Naive thymus-derived CD4-positive, alpha-beta T cell (primary cell): ENCODE measurements at places on chromosomes 2 and 18. TPM values are rescaled to one million over a fixed set of nuclear protein-coding genes. Genes with fewer than 3 reads are reported as not detected.

DNA sequence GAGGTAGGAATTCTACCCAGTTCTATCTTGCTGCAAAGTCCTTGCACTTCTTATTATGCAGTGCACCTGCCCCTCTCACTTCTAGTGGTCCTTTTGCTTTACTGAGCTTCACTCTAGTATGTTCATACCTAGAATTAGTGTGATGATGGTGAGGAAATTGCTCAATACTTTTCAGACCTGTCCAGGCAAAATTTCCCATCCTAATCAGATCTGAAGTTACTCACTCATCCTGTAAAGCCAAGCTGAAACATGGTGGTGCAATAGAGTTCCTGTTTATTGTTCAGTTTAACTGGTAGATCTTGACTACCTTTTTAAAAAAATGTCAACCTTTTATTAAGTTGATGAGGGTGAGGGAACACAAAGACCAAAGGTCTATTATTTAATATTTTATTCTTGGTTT lies 12.6 kb upstream of the FIGN start:
- no peak overlapping the region for H3K27ac ChIP-seq
- no peaks in the 10 kb centered on the region for H3K27me3 ChIP-seq
- no peaks in the 10 kb centered on the region for H3K4me1 ChIP-seq
- DNase-seq = no peak
- no peaks in the 10 kb centered on the region for H3K36me3 ChIP-seq

GPR35 gene
- polyA plus RNA-seq = 1.0 TPM

DNA sequence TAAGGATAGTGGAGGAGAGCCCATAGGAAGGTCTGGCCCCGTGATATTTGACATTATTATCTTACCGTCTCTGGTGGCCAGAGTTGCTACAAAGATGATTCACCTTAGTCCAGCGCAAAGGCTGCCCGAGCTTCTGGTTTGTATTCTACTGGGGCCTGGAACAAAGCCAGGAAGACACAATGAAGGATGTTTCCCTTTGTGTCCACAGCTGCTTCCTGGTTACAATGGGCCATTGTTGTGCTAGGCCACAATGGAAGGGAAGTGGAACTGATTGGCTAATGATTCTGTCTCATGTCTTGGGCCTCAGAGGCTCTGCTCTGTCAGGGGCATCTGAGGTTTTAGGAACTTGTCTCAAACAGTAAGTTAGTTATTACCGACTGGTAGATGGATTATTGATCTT lies 132.2 kb downstream of the TDRD15 start:
- H3K27me3 ChIP-seq = no peaks in the 10 kb centered on the region
- H3K4me1 ChIP-seq = no peaks in the 10 kb centered on the region
- H3K36me3 ChIP-seq = no peaks in the 10 kb centered on the region
- H3K27ac ChIP-seq = no peak overlapping the region

DNA sequence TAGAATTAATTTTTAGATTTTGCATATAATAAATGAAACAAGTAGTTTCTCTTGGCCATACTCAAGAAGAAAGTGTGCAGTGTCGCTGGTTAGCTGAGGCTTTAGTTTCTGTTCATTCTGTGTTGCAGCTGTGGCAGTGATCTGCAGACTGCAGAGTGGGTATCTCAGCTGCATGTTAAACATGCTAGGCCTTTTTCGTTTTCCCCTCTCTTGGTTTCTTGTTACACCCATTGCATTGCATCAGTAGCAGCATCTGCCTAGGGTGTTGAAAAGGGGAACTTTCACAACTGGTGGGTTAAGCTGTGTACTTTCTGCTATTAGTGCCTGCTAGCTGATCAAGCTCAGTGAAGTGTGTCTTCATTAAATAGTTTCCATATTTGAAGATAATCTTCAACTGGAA lies 51.3 kb downstream of the ACSL3 start:
- H3K27me3 ChIP-seq = no peaks in the 10 kb centered on the region
- H3K4me1 ChIP-seq = no peaks in the 10 kb centered on the region
- no peaks in the 10 kb centered on the region for H3K36me3 ChIP-seq
- no peak overlapping the region for H3K4me3 ChIP-seq

DNA sequence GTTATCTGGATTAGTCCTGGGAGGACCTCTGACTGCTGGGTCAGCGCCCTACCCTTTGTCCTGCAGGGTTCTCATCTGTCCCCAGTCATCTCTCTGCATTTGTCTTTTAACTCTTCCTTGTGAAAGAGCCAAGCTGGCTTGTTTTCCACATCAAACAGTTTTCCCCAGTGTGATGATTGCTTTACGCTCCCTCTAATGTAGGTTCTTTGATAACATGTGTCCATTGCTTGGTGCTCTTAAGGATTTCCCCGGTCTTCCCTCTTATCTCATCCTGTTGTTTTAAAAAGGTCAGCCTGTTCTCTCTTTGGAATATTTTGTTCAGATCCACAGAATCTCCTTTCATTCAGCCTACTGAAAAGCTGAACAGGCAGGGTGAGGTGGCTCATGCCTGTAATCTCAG lies 792.1 kb upstream of the RAB6C start:
- H3K4me1 ChIP-seq = no peaks in the 10 kb centered on the region
- H3K27me3 ChIP-seq = no peaks in the 10 kb centered on the region
- no peak overlapping the region for H3K27ac ChIP-seq
- no peak overlapping the region for H3K4me3 ChIP-seq
- no peaks in the 10 kb centered on the region for H3K36me3 ChIP-seq

DNA sequence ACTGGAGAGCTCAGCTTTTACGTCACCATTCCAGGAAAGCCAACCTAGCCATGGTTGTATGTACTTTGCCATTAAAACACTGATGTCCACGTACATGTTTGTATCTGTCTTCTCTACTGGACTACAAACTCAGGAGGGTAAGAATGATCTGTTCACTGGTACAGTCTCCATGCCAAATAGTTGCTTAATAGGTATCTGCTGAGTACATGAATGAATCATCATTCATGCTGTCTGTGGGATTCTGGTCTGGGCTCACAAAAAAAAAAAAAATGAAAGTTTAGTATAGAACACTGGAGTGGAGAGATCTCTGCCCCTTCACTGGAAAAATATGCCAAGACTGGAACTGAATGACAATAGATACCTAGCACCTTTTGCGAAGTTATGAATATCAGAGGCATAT lies 102.6 kb upstream of the ITGA4 start:
- H3K4me1 ChIP-seq = no peaks in the 10 kb centered on the region
- no peak overlapping the region for H3K4me3 ChIP-seq
- no peak for DNase-seq
- no peaks in the 10 kb centered on the region for H3K36me3 ChIP-seq

DNA sequence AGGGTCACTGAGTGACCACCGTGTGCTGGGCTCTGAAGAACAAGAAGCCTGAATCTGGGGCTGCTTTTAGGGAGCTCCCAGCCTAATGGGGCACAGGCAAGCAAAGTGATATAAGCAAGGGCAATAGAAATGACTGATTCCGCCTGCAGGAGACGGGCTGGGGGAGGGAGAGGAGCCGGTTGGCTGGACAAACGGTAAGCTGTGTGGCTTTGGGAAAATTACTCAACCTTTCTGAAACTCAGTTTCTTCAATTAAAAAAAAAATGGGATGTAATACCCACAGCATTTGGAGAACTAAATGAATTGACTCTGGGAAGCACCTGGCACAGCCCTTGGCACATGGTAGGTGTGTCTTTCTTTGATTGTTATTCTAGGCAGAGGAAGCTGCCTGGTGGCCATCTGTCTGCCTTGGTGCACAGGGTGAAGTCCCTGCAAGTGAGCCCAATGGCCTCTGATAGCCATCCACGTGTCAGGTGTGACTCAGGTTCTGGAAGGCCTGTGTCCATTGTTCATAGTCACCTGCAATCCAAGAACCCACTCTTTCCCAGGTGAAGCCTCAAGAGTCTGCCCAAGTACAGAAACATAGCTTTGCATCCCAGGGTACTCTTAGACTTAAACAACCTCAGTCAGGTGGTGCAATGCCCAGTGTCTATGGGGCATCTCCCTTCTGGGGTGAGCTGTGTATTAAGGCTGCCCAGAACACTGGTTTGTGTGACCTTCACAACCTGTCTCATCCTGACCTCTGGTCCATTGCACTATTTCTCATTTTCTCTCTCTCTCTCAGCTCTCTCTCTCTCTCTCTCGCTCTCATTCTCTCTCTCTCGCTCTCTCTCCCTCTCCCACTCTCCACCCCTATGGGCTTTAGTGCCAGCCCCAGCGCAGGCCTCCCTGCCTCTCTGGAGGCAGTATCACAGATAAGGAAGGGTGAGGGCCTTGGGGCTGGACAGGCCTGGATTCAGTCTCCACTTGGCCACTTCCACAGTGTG lies 30.0 kb upstream of the NTSR2 start:
- H3K4me1 ChIP-seq = no peaks in the 10 kb centered on the region
- no peak overlapping the region for H3K4me3 ChIP-seq
- no peak overlapping the region for H3K27ac ChIP-seq
- H3K36me3 ChIP-seq = no peaks in the 10 kb centered on the region

DNA sequence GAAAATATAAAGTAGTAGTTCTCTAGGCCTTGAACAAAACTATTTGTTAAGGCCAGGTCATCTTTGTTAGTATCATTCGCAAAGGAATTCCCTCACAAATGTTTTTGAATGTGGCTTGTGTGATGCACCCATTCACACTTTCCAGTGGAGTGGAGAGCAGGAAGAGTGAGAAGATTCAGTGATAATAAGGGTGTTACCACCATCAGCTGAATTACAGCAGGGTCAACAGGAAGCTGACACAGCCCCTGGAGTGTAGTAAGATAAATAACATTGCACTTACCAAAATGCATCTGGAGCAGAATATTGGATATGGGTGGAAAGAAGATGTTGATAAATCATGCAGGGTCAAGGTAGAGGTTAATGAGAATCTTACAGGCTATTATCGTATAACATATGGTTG lies 231.0 kb downstream of the DSC3 start:
- no peak for DNase-seq
- H3K27me3 ChIP-seq = no peaks in the 10 kb centered on the region
- no peaks in the 10 kb centered on the region for H3K4me1 ChIP-seq

TUBB8B gene
- not detected for polyA plus RNA-seq

DNA sequence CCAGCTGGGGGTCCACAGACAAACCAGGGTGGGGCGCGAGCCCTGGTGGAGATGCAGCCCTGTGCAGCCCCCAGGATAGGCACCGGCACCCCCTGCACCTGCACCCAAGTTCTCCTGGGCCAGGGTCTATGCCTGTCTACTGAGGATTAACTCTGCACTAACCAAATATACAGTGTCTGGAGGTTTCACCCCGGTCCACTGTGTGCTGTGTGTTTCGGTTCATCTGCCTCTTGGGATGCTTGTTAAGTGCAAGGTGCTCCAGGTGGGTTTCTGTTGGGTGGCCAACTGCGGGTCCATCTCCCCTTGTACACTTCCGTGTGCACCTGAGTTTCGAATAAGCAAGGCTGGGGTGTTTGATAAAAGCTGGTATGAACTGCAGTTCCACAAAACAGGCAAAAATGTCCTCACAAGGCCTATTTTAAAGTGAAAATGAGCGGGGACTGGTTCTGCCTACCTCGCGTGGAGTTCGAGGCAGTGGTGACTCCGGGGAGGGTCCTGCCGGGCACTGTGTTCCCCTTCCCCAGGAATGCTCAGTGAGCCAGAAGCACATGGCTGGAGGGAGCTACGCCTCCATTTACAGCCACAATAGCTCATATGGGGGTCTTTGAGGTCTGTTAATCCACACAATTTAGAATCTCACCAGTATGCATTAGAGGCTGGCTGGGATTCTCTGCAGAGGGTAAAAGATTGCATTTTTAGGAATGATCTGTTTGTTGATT lies 70.7 kb downstream of the EDAR start:
- no peak overlapping the region for H3K4me3 ChIP-seq
- no peaks in the 10 kb centered on the region for H3K4me1 ChIP-seq
- peaks cover 59% of the 10 kb centered on the region for H3K36me3 ChIP-seq
- H3K27me3 ChIP-seq = no peaks in the 10 kb centered on the region
- H3K27ac ChIP-seq = no peak overlapping the region
- DNase-seq = no peak

ZBTB7C gene
- polyA plus RNA-seq = not detected

DNA sequence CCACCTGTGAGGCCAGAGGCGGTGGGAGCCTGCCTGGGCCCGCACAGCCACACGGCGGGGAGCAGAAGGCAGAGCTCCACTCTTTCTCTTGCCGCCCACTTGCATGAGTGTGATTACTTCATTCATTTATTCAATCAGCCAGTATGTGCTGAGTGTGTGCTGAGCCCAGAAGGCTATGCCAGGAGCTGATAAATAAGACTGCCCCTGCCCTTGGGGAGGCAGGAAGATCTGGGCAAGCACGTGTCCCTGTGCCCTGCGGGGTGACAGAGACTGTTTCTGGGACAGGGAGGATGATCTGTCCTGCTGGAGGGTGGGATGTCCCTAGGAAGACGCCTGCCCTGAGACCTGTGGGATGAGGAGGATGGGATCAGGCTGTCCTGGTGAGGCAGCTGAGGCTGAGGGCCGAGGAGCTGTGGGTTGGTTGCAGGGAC lies 250.8 kb downstream of the DYSF start:
- DNase-seq = no peak
- no peak overlapping the region for H3K27ac ChIP-seq
- H3K4me1 ChIP-seq = no peaks in the 10 kb centered on the region
- no peak overlapping the region for H3K4me3 ChIP-seq
- H3K27me3 ChIP-seq = no peaks in the 10 kb centered on the region

DNA sequence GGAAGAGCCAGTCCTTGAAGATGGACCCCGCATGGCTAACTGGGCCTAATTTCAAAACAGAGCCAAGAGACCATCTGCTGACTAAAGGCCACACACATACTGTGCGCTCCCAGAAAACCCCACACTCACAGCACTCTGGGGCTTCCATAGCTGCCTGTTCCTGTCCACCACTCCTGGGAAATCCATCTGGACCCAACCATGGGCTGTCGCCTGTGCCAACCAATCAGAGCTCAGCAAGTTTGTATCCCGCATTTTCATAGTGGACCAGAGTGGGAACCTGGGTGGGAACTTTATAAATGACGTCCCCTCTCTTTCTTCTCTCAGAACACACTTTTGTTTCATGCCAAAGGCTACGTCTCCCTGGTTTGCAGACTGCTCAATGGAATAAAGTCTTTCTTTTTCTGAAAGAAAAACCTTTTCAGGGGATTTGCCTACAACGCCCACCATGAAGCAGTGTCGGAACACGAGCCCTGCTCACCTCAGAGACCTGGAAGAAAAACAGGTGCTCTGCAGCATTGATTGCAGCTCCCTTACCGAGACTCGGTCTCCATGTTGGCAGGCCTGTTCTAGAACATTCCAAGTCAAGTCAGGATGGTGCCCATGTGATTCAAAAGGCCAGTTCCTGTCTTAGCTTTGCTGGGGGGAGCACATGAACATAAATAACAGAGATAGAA lies 137.2 kb upstream of the GPC1 start:
- no peak overlapping the region for H3K27ac ChIP-seq
- H3K4me3 ChIP-seq = no peak overlapping the region

- no peak overlapping the region for H3K4me3 ChIP-seq
- no peak for DNase-seq
- H3K27ac ChIP-seq = no peak overlapping the region
- H3K4me1 ChIP-seq = no peaks in the 10 kb centered on the region
Observed at GRCh38 chr2:2466534-2466933, 135.5 kb upstream of the MYT1L start.

DNA sequence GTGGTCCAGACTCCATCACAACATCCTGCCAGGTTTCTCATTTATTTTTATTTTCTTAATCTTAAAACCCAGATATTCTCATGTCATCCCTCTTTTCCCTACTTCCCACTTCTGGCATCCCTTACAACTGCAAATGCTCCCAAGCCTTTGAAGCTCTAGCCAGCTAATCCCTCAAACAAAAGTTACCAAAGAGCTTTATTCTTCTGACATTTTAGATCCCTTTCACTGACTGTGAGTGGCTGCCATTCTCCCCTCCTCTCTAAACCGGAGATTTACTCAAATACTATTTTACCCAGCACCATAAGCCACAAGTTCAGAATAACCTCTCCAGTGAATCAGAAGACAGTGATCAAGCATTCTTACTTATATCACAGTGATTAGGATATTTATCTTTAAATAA lies 569.0 kb upstream of the SYT4 start:
- DNase-seq = no peak
- no peaks in the 10 kb centered on the region for H3K27me3 ChIP-seq
- no peak overlapping the region for H3K27ac ChIP-seq
- no peak overlapping the region for H3K4me3 ChIP-seq
